ENCODE measurements at places on chromosomes 16 and 17. TPM values are rescaled to one million over a fixed set of nuclear protein-coding genes. Genes with fewer than 3 reads are reported as not detected.

DNA sequence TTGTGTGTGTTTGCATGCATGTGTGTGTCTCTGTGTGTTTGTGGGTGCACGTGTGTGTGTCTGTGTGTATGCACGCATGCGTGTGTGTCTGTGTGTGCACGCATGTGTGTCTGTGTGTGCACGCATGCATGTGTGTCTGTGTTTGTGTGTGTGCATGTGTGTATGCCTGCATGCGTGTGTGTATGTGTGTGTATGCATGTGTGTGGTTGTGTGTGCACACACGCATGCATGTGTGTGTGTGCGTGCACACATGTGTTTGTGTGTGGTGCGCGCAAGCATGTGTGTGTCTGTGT lies 239.9 kb upstream of the TNRC6C start:
- DNase-seq = no peak

Gene HS3ST3B1
- 4.0 TPM for total RNA-seq

- DNase-seq = no peak
Measured at GRCh38 chr17:17375841-17376240, 72.7 kb downstream of the NT5M start.

GRCh38 chr17:57512258-57512657 lies 232.8 kb downstream of the CCDC182 start:
- DNase-seq = no peak

DNA sequence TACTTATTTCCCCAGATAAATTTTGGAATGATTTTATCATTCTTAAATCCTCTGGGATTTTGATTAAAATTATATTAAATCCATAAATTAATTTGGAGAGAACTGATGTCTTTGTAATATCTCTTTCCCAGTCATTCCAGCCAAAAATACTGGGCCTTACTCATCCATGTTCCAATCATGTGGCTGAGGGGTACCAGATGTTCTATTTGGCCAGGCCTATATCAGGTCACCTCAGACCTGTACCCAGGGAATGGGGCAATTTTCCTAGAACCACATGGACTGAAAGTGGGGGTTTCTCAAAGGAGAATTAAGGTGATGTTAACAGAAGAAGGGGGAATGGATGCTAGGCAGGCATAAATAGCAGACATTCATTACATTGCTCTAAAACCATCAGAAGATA lies 7.5 kb downstream of the SNTB2 start:
- DNase-seq = no peak

- no peak for DNase-seq
Measured at GRCh38 chr16:77890075-77890474, 101.7 kb downstream of the VAT1L start.

Gene TBCD
- 90.9 TPM for total RNA-seq

DNA sequence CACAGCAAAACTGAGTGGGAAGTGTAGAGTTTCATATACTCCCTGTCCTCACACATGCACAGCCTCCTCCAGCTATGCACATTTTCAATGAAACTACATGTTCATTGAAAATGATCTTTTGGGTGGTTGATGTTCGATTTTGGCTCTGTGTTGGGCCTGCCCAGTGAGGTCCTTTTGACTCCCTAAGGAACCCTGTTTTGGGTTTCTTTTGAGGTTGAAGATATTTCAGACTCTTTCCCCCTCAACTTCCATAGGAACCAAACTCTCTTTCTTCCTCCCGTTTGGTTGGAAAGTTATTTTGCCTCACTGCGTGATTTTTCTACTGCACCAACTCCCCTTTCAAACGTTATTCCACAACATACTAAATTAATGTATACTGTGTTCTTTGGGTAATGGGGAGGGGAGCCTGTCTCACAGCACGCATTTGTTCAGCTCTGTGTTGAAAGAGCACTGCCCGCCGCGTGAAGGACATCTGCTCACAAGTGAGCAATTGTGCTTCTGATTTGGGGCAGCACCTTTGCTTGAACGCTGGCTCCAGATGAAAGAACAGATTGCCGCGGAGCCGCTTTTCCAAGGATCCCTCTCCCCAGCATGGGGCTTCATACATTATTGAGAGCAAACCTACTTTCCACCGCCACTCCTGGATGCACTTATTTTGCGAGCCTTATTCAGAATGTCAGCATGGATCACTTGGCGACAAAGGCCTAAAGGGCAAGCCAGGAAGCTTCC lies 385.9 kb downstream of the WWOX start:
- DNase-seq = no peak

GRCh38 chr17:66636111-66636510 lies 198.8 kb upstream of the CACNG5 start:
- peak; percentile 80 for DNase-seq

- DNase-seq = no peak
Measured at GRCh38 chr16:23969468-23970297, 133.9 kb downstream of the PRKCB start.

DNA sequence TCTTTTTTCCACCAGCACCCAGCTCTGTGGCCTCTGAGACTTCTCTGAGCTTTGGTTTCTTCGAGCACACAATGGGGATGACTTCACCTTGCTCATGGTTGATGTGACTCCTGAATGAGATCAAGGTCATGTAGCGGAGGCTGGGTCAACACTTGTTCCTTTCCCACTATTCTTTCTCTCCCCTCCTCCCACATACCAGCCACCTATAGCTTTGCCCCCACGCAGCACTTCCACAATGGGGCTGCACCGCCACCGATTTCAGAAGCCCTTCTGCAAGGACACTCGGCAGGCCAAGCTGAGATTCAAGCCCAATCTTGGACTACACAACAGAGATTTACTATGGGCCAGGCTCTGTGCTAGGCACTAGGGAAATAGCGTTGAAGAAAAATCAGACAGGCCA lies 14.4 kb downstream of the TRIM25 start:
- no peak for DNase-seq

Data from mammary epithelial cell (primary cell).